Stimulated activated CD8-positive, alpha-beta memory T cell treated with anti-CD3 and anti-CD28 coated beads, Interleukin-15, amount 100 ng/mL, for 24 hours (primary cell): ENCODE measurements at places on chromosomes 6 and 20.

DNA sequence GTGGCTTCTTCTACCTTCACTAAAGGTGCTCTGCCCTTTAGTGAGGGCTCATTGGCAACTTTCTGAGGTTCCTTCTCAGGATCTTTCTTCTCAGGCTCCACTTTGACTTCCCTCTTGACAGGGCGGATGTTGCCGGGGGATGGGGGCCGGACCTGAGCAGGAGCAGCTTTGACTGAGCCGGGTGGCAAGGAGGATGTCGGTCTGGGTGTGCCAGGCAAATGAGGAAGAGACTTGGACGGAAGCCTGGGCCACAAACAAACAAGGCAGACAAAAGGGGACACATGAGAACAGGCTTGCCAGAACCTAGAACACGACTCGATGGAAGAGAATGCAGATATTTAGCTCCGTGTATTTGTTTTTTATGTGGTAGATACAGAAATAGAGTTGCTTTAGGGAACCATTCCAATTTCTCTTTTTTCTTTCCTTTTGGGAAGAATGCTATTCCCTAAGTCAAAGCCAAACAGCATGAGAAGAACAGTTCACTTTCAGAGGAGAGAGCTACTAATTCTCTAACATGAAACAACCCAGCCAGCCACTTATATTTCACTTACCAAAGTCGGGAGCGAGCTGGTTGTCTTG lies 76.2 kb upstream of the BCLAF1 start:
- no peak for DNase-seq

- DNase-seq: no peak
Measured at GRCh38 chr6:104404377-104404776, 455.3 kb downstream of the HACE1 start.

GRCh38 chr6:89146718-89147700 lies 1.2 kb downstream of the PM20D2 start:
- no peak for DNase-seq

GRCh38 chr20:24439737-24440387 lies 29.6 kb upstream of the SYNDIG1 start:
- DNase-seq: no peak

DNA sequence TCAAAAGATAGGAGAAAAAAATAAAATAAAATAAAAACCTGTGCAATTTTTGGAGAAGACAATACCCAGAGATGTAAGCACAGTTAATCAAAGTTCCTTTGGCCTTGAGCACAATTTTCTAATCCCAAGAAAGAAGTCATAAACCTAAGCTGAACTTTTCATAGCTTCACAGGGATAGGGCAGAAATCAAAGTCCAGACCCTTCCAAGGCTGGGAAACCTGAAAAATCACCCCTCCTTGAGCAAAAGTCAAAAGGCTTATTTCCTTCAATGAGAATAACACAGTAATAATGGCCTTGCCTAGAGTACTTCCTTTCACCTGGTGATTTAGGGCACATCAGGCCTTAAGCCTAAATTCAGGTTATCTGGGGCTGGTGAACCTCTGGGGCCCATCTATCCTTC lies 415.0 kb upstream of the BTBD3 start:
- DNase-seq: no peak

DNA sequence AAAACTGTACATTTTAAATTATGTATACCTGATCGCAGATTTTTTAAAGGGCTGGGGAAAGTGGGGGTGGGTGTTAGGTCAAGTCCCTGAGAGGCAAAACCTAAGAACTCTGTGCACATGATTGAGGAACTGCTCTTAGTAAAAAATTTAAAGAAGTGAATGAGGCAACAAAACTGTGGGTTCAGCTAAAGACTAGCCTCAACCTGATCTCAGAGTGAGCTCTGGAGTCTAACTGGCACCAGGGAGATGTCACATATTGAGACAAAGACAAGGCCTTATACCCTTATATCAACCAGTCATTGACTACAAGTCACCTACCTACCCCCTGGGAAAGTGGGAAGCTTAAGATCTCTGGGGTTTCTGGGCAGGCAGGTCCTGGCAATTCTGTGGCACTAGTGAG lies 27.4 kb upstream of the RUNX2 start:
- no peak for DNase-seq

- DNase-seq: no peak
Measured at GRCh38 chr20:41030061-41030460, 1.4 kb downstream of the TOP1 start.

GRCh38 chr20:5674176-5674660 lies 76.0 kb upstream of the SHLD1 start:
- DNase-seq: no peak

- no peak for DNase-seq
Measured at GRCh38 chr20:47741669-47742608, 43.3 kb downstream of the SULF2 start.

GRCh38 chr6:85677234-85677956 lies 34.7 kb upstream of the SYNCRIP start:
- DNase-seq: no peak

GRCh38 chr6:46370622-46371021 lies 120.6 kb downstream of the RCAN2 start:
- no peak for DNase-seq

DNA sequence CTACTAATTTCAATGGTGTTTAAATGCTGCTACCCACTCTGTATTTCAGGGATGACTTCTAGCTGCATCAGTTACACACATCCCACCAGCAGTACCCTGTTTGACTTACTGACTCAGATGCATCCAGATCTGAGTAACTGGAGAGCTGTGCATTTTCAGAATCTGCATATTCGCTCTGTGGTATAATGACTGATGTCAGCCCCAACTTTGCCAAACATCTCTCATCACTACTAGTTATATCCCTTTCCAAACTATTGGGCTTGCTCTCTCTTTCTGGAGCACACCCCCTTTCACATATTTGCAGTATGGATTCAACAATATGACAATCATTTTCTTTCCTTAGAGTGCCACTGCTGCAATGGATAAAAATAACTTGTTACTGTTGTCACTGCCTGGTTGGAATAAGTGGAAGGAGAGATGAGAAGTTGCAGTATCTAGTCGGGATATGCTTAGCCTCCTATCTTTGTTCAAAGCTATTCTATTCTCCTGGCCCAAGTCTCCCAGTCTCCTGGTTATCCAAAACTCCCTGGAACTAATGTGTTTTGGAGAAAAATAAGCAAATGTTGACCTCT lies 3.3 kb upstream of the RSPO3 start:
- no peak for DNase-seq

- no peak for DNase-seq
Measured at GRCh38 chr6:35492258-35492973, 4.5 kb downstream of the TEAD3 start.

GRCh38 chr20:24211972-24212371 lies 223.4 kb upstream of the GGTLC1 start:
- no peak for DNase-seq

- no peak for DNase-seq
Measured at GRCh38 chr6:20575704-20576451, 41.6 kb downstream of the CDKAL1 start.

DNA sequence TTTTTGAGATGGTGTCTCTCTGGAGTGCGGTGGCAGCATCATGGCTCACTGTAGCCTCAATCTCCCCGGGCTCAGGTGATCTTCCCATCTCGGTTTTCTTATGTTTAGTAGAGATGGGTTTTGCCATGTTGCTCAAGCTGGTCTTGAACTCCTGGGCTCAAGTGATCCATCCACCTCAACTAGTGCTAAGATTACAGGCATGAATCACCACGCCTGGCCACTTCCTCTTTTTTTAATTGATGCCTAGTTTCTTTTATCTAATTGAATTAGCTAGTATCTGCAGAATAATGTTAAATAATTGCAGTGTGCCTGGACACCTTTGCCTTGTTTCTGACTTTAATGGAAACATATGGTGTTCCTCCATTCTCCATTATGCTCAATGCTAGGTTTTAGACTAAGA lies 38.4 kb upstream of the SLC22A16 start:
- no peak for DNase-seq
